ENCODE measurements at places on chromosomes 12 and 14.
A peak's percentile ranks its signal among the peaks of the same experiment; 100 is the strongest.

- DNase-seq: no peak
Observed at GRCh38 chr14:40576880-40577478, 1029.7 kb upstream of the LRFN5 start.

GRCh38 chr12:112894128-112894527 lies 12.6 kb upstream of the OAS1 start:
- no peak for DNase-seq

DNA sequence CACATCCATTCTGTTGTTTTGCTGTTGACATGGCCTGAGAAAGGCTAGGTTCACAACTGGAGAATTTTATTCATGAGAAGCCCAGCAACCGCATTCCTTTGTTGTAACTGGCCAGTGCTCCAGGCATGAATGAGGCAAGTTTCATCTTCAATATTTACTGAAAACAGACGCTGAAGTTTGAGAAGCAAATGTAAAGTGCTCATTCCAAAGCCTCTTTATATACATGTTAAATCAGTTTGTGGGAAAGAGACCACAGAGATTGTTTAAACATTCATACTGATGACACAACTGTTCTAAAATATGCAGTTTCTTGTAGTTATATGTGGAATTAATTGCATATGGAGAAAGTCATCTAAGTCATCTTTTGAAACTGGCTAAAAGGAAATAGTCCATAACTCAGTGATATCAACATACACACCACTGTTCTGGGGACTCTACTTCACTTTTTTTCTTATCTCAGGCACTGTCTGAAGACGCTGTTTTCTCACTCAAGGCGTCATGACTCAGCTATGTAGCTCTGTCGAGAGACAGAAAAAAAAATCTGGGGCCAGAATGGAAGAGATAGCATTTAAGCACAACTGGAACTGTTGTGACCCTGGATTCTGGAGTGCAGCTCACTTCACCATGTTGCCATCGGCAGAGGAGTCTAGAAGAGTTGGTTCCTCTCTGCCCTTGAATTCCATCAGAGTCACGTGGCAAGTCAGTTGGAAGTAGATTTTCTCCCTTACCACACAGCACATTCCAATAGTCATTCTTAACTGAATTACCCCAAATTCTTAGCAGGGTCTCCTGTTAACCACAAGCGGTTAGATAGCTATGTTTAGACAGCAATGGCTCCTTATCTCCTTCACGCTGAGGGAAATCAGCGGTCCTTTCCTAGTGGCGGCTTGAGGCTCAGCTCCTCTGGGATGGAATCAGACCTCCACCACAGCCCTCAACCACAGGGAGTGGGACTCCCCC lies 258.4 kb upstream of the HMGA2 start:
- DNase-seq: no peak

GRCh38 chr12:113113397-113113796 lies 22.2 kb downstream of the RASAL1 start:
- DNase-seq: no peak

- no peak for DNase-seq
Observed at GRCh38 chr14:73789989-73790581, 61.5 kb upstream of the PTGR2 start.

GRCh38 chr14:97410667-97411620 lies 613.8 kb downstream of the VRK1 start:
- DNase-seq: no peak

- peak; percentile 43 for DNase-seq
Observed at GRCh38 chr14:99213101-99213500, 58.9 kb downstream of the BCL11B start.

GRCh38 chr14:102508410-102508773 lies 1.2 kb downstream of the ANKRD9 start:
- DNase-seq: no peak

DNA sequence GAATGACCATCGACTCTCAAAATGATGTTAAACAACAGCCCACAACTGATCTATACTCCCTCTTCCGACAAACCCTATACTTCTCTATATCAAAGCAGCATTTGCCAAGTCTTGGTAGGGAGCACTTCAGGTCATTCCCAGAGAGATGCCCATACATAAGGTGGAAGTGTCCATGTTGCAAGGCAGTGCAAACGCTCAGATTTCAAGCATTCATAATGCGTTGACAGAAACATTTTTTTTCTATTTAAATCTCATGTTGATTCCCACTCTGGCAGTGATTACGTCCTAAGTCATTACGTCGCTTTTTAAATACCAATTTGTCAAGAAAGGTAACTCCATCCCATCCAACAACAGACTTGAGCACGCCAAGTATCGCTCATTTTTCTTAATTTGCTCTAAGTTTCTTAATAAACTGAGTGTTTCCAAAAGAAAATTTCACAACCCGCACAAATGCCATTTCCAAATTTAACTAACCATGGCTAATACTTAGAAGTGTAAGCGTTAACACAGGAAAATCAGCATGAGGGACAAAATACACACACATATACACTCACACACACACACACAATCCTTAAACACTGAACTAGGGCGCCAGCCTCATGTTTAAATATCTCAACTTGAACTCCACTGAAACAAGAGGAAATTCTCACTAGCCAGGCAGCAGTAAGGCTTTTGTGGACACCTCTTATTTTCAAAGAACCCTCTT lies 1.1 kb downstream of the GXYLT1 start:
- DNase-seq: no peak

DNA sequence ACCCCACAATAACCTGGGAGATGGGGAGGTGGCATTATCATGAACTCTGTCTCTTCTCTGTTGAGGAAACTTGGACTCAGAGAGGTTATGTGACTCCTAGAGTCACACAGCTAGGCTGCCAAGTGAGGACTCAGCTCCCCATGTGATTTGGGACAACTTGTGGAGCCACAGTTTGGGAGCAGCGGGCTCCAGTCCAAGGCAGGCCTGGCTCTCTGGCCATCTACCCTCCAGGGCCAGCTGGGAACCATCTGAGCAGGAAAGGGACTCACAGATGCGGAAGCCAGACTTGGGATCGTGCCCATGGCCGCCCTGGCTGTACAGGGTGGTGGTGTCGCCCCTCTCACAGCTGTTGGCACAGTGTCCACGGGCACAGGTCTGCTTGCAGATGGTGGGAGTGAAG lies 59.1 kb downstream of the ISCA2 start:
- no peak for DNase-seq

DNA sequence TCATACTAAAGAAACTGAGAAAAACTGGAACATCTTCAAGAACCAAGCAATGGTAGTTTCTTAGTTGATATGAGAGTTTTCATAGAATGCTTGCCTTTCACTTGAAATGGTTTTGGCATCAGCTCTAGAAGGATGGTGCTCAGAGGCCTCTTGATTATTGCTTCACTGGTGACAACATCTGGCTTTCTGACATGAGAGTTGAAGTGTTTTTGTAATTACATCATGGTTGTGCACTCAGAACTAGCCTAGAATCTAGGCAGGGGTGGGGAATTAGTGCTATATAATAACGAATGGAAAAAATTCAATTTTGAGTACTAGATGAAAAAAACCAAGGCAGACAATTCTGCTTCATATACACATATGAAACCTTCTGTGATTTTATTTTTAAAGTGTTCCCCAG lies 172.8 kb upstream of the LMNTD1 start:
- DNase-seq: no peak

DNA sequence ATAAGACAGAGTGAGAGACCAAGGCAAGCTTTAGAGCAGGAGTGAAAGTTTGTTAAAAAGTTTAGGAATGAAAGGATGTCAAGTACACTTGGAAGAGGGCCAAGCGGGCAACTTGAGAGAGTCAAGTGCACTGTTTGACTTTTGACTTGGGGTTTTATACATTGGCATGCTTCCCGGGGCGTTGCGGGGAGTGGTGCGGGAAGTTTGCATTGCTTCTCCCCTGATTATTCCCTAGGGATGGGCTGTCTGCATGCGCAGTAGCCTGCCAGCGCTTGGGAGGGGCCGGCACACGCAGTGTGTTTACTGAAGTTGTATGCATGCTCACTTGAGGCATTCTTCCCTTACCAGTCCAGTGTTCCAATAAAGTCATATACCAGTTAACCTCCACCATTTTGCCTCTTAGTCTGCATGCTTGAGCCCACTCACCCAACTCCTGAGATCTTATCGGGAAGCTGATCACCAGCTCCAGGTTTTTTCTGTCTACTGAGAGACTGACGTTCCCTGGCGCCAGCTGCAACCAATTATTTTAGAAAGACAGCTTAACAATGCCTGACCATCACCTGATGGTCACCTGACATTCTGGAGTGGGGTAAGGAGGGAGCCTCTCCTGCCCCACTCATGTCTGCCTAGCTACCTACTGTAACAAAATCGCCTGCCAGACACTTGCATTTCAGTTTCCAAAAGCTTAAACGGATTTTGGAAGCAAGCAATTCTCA lies 53.2 kb downstream of the DACT1 start:
- no peak for DNase-seq

GRCh38 chr12:120167529-120168095 lies 26.9 kb downstream of the GCN1 start:
- DNase-seq: no peak

GRCh38 chr14:61929651-61930050 lies 167.4 kb downstream of the SNAPC1 start:
- DNase-seq: no peak

- no peak for DNase-seq
Observed at GRCh38 chr12:28869197-28869596, 279.9 kb upstream of the FAR2 start.

GRCh38 chr14:61296719-61297502 lies 15.8 kb upstream of the TMEM30B start:
- DNase-seq: peak; percentile 14

DNA sequence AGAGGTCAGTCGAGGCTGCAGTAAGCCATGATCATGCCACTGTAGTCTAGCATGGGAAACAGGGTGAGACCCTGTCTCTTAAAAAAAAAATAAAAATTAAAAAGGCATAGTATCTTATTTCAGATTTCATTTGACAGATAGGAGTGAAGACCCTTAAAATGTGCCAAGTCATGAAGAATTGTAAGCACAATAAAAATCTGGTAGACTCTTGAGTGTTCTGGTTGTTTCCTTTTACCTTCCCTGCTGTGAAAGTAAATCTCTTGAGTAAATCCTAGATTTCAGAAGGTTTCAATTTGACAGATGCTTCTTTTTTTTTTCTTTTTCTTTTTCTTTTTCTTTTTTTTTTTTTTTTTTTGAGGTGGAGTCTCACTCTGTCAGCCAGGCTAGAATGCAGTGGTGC lies 109.0 kb downstream of the ESR2 start:
- no peak for DNase-seq

- no peak for DNase-seq
Observed at GRCh38 chr12:110776410-110776809, 33.7 kb upstream of the PPP1CC start.
